ENCODE measurements at places on chromosomes 5 and 9.

- DNase-seq: peak; percentile 84
Observed at GRCh38 chr9:114504341-114505186, 709 bp downstream of the WHRN start.

GRCh38 chr5:1279443-1280151 is 15.3 kb downstream of the TERT start:
- no peak for DNase-seq

- DNase-seq: peak; percentile 70
Observed at GRCh38 chr5:57499262-57500050, 16.8 kb upstream of the ACTBL2 start.

GRCh38 chr5:76487821-76488220 is 84.7 kb downstream of the IQGAP2 start:
- DNase-seq: no peak

DNA sequence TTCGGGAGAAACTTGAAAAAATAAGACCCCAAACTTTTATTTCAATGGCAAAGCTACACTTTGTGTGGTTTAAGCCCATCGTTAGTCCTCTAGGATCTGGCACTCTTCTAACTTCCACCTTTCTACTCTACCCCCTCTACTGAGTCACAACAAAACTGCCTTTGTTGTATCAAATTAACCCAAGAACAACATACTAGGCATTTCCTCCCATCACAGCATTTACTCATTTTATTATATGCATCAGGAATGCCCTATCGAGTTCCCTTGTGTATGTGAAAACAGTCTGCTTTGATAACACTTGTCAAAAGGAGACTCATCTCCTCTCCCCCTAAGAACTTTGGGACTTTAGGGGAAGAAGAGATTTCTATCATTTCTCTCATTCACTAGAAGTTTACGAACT is 158.9 kb upstream of the FREM1 start:
- no peak for DNase-seq

DNA sequence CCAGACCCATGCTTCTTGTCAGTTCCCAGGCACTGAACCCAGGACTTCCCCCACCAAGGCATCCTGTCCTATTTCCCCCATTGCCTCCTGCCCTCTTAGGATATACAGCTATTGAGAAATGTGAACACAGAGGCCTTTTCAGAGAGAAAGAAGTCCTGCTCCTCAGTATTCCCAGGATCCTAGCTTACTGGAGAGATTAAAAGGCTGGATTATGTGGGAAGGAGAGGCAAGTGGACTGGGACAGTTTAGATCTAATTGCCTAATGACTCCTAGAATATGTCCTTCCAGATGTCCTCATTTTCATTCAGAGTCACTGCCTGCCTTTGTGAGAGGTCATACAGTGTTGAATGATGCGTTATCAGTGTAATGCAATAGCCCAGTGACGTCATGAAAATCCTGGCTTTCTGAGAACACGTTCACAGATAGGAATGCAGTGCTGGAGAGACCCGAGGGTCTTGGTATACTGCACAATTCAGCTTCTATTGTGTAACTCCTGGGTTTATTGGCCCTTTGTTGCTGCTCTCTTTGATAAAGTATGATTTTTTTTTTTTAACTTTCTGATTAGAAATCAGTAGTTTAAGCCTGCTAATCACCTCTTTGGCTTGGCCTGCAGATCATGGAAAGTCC is 26.2 kb downstream of the WWC1 start:
- peak; percentile 35 for DNase-seq

DNA sequence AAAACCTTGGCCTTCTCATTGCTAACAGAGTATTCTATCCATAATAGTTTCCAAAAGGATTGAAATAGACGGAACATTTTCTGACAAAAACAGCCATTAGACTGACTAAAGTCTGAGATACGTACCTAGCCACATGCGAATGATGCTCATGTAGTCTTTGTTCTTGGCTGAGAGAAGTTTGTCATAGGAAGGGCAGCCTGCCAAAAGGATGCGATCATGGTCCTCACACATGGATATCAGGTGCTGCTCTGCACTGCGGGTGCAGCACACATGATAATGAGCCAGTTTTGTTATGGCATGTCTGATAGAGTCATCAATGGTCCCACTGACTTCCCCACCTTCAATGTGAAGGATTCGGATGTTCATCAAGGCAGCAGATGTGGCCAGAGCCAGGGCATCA is 12.3 kb downstream of the GNE start:
- DNase-seq: no peak

- no peak for DNase-seq
Observed at GRCh38 chr9:16449076-16449730, 421.3 kb downstream of the BNC2 start.

DNA sequence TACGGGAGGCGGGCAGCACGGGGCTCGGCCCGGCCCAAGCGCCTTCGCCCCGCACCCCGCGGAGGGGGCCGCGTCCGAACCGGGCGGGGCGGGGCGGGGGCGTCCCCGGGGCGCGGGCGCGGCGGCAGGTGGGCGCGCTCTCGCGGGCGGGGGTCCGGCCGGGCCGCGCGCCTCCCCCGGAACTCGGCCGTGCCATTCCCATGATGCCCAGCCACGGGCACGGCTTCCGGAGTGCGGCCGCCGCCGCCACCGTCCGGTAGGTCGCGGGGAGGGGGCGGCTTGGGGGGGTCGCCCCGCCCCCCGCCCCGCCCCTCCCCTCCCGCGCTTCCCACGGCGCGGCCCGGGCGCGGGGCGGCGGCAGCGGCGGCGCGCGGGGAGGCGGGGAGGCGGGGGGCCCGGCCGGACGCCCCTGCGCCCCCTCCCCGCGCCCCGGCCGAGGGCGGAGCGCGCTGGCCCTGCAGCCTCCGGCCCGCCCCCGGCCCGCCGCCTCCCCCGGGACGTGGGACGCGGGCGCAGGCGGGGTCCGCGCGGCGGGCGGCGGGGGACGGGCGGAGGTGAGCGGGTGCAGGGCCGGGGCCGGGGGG is at the start of gene PPP1R26:
Gene PPP1R26, plus strand, starts transcription at position 314 of the 584 bp plus-strand sequence. CDS start 4,729 bp downstream, outside the sequence.
- peak; percentile 74 for DNase-seq

DNA sequence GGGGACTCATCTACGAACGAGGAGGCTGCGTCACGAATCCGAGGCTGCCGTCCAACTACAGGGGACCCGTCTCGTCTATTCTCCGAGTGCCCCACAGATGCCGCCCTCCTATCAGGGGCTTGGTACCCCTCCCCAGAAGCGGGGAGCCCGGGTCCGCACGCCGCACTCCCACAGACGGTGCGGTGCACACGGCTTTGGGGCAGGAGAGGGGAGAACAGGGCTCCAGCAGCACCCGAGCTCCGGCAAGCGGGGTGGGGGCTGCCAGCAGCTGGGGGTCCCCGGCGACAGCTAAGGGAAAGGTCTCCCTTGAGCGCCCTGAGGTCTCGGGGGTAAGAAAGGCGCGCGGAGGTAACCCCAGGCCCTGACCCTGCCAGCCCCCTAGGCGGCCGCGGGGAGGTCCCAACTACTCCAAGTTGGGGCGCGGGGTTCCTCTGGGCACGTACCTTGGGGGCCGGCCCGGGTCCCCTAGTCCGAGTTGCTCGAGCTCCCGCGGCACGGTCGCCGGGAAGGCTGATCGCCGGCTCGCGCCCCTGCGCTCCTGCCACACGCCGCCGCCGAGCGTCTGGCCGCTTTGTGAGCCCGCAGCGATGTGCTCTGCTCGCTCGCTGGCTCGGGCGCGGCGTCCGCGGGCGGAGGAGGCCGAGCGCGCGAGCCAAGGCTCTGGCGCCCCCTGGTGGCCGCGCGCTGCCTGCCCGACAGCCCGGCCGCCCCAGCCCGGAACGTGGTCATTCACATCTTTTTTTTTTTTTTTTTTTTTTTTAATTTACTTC is at the start of gene SPOCK1:
Gene SPOCK1, minus strand, starts transcription at position 591 of the 770 bp plus-strand sequence.
- peak; percentile 96 for DNase-seq

DNA sequence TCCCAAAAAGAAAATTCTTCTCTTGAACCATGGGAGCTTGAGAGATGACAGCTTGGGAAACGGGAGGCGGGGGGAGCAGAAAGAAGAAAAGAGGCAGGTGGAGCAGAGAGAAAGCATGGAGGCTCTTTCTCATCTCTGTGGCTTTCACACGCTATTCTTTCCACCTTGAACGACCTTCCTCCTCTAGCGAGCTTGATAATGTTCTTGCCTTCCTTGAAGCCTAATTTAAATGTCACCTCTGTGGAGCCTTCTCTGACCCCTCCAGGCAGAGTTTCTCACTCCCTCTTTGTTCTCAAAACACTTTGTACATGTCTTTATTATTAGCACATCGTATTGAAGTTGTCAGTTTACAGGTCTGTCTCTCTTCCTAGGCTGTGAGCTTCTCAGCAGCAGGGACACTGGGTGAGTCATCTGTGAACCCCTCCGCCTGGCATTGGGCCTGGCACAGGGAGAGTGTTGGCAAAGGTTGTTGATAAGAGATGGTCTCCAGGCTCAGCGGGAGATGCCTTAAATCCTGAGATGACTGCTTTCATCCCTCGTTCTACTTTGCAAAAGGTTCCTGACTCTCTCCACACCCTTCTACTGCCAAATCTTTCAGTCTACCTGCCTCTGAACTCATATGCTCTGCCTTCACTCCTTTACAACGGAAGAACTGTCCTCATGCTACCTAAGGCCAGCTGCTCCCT is 14.1 kb upstream of the STRBP start:
- DNase-seq: no peak

- no peak for DNase-seq
Observed at GRCh38 chr5:137565450-137565849, 66.3 kb upstream of the SPOCK1 start.
